ENCODE measurements at places on chromosomes 4 and X.

DNA sequence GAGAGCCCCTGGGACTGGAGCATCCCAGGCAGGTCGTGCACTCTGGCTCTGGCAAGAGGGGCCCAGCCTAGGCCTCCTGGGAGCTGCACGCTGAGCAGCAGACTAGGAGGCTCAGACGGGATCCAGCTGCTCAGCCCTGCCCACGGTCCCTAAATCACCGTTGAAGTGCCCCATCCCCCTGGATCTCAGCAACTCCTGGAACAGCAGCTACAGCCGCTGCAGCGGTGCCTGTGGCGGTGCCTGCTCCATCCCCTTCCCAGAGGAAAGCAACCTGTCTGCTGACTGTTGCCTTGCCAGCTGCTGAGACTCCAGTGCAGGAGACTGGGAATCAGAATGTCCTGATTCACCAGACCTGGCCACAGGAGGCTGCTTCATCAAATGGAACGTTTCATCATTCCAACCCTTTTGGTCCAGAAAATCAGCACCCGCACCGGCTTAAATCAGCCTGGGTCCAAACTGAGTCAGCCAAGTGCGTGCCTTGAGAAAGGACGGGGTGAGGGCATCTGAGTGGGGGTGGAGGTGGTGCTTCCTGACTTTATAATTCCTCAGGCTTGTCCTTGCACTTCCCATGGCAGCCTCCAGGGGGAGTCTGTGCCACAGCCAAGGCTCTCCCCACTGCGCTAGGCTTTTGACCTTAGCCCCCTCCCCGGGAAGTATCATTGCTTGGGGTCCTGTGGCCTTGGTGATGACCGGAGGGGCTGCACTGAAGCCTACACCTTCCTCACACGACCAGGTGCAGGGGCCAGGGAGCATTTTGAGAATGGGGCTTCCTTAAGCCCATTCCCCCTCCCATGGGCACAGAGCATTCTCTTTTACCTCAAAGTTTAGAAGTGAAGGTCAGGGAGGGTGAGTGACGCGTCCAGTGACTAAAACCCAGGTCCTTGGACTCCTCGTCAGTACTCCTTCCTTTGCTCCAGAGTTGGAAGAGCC, 6.5 kb downstream of the ZNF185 start:
- no peak for DNase-seq

GRCh38 chrX:47610511-47610910, 9.1 kb downstream of the SYN1 start:
- no peak for DNase-seq

GRCh38 chr4:155009288-155009687, 199.1 kb upstream of the NPY2R start:
- no peak for DNase-seq

- no peak for DNase-seq
Observed at GRCh38 chr4:152494020-152494419, 41.9 kb downstream of the FBXW7 start.

DNA sequence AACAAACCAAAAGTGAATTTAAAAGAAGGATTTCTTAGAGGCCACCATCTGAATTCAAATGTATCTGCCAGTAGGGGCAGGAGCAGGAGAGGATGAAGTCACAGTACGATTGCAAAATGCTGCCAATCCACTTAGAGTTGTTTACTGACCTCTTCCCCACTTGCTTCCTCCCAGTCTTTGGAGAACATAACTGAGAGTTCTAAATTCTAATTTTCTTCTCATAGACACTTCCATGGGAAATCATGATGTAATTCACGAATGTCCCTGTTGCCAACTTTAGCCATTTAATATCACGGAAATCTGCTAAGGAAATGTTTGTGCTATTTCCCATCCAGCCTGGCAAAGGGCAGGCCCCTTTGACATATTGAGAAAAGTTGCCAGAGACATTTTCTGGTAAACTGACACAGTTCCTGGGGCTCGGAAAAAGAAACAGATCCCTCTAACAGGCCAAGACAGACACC, 33.6 kb upstream of the NOCT start:
- DNase-seq: no peak

DNA sequence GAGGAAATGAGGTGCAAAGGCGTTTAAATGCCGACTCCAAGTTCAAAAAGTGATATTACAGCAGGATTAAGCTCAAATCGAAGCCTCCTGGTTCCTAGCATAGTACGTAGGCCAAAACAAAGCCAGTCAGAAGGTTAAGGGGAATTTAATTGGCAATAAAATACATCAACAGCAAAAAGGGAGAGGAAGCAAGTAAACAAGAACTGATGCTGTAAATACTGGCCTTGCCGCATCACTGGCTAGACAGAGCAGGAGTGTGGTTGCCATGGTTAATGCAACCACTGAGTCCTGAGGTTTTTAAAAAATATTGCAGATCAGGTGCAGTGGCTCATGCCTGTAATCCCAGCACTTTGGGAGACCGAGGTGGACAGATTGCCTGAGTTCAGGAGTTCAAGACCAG, 63.2 kb upstream of the FBXW7 start:
- DNase-seq: no peak

- no peak for DNase-seq
Observed at GRCh38 chr4:80781431-80781830, 249.1 kb upstream of the BMP3 start.

GRCh38 chr4:6749340-6750171, 33.0 kb upstream of the KIAA0232 start:
- no peak for DNase-seq

DNA sequence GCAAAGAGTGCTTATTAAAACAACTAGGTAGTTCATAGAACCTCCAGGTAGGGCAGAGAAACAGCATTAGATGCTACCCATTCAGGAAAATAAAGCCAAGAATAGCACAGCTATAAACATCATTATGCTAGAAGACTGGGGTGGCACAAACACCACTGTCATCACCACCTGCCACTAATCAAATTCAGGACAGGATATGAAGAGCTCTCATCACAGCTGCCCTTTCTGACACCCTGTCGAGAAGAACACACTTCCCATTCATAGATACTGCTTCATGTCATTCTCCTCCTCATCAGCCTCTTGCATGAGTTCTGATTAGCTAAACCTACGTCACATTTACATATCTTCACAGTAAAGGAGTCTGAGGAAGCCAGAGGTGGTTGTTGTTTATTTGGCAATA, 692.3 kb upstream of the HS3ST1 start:
- DNase-seq: no peak

DNA sequence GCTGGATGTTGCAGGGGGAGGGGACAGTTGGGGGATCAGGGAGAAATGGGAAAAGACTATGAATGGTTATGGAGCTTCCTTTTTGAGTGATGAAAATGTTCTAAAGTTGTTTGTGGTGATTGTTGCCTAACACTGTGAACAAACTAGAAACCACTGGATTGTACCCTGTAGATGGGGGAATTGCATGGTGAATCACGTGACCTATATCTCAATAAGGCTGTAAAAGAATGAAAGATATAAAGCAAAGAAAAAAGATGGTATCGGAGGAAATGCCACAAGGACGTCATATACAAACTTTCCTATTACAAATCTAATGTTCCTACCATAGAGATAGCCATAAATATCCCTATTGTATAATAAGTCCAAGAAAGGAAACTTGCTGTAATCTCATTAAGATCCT, 20.6 kb upstream of the CT55 start:
- DNase-seq: no peak

GRCh38 chrX:17009856-17010625, 63.6 kb downstream of the REPS2 start:
- no peak for DNase-seq

DNA sequence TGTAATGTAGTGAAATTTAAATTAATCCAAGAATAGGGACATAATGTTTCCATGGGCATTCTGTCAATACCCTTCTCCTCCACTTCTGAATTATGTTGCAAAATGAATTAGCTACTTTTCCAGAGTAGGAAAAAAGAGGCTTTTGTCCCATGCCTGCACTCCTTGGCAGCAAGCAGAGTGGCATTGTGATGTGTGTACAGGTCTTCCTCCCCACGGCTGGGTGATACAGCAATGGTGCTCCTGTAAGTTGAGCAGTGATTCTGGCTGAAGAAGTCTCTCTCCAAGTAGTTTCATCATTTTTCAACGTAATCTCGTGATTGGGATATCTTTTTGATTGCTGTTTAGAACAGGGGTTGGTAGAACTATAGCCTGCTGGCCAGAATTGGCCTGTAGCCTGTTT, 59.9 kb downstream of the KIT start:
- no peak for DNase-seq

DNA sequence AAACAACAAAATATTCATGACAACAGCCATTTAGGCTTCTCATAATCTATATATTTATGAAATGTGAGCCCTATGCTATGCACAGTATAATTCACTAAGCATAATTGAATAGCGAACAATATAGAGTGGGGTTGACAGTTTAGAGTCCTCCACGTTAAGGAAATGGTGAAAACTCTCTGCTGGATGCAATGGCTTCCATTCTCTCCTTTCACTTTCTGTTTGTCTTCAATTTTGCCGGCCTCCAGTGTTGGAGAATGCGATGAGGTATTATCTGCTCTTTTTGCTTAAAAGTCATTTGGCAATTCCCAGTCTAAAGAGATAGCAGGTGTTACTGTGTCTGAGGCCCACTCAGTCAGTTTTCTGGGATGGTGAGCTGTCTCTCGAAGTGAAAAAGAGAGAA, 52.1 kb downstream of the NPY5R start:
- no peak for DNase-seq

DNA sequence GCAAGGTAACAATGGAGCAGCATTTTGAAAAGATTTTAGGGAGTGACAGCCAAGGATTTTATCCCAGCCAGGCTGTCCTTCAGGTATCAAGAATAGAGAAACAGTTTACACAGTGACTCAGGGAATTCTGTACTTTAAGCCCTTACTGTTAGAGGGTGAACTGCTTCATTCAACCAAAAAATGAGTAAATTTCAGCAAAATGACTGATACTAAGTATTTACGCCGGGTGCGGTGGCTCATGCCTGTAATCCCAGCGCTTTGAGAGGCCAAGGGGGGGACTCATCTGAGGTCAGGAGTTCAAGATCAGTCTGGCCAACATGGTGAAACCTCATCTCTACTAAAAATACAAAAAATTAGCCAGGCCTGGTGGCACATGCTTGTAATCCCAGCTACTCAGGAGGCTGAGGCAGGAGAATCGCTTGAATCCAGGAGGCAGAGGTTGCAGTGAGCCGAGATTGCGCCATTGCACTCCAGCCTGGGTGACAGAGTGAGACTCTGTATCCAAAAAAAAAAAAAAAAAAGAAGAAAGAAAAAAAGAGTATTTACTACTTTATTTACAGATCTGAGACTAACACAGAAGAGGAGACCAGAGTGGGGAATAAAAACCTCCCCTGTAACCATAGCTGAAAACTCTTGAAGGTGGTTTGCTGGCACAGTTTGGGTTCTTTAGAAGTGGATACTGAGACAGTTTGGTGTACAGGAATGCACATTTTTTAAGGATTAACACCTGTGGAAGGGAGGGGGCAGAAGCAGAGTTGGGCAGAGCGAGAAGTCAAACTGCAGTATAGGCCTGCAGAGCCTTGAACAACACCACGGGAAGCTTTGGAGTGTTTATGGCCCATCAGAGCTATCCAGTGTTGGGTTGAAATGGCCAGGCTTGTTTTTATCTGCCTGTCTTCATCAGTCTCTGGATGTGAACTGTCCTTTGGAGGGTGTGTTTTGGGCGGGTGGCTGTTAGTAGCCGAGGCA, 40.5 kb downstream of the TMEM131L start:
- DNase-seq: no peak

DNA sequence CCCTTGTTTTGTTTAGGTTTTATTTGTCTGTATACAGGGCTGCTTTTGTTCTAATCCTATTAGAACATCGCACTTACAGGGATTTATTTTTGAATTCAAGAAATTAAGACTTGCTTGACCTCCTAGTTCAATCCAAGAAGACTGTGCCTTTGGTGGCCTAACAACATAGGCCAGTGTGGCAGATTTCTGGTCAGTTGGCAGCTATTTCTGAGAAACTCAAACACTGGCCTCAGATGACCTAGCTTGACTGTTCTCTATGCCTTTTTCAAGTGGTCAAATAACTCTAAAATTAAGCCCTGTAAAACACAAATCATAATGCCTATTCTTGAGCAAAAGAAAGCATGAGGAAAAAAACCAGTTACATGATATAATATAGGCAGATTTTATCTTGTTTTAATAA, 89.3 kb upstream of the GPR34 start:
- DNase-seq: no peak

DNA sequence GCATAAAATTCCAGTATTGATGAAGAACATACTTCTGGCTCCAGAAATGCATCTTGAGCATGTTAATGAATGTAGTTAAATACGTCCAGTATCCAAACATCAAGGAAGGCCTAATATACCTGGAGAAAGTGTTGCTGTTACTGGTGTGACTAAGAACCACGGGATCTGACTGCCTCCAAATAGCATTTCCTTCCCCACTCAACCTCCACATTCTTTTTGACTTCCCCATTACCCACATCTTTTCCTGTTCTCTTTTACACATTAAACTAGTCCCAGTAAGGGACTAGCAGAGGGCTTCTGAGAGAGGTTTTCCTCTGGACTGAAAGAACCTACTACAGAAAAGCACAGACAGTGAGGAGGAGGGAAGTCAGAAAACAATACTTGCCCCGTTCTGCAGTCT, 482.8 kb upstream of the HTR2C start:
- no peak for DNase-seq

- DNase-seq: no peak
Observed at GRCh38 chrX:110419512-110419911, 60.9 kb downstream of the RTL9 start.

DNA sequence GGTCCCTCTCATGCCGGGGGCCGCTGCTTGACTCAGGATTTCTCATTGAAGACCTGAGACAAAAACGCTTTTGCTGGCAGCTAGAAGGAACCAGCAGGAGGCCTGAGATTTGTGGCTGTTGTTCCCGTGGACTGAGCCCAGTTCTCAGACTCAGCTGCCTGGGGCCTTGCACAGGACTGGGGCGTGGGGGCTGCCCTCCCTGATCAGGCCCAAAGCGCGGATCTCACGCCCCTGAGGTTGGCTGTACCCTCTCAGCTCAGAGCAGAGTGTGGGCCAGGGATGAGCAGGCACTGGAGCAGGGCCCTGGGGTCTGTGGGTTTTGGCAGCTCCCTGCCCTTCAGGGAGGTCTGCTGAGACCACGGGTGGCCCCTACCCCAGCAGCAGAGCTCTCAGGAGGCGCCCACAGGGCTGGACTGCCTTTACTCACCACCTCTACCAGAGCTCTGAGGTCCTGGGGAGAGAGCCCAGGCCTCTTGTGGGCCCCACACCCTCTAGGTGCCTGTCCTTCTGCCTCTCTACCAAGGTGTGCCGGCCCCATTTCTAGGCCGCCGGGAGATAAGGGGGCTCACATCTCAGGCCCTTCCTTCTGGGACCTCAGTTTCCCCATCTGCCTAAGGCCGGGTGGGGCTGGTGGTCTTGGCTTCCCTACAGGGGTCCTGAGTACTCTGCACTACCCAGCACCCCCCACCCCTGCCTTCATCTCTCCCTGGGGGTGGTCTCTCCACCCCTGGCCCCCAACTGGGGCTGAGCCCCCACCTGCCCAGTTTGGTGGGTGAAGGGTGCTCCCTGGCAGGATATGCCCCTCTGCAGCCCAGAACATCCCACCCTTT, 5.6 kb downstream of the MSANTD1 start:
- no peak for DNase-seq

Measured in stimulated activated CD8-positive, alpha-beta memory T cell treated with anti-CD3 and anti-CD28 coated beads, Interleukin-15, amount 100 ng/mL, for 1 hour (primary cell).